ENCODE measurements at places on chromosomes 4 and X. TPM values are rescaled to one million over a fixed set of nuclear protein-coding genes. Genes with fewer than 3 reads are reported as not detected.

GRCh38 chrX:50609796-50610195, 139.2 kb upstream of the DGKK start:
- DNase-seq, result no peak

- no peak for DNase-seq
Measured at GRCh38 chr4:81565142-81565870, 93.6 kb upstream of the RASGEF1B start.

GRCh38 chr4:72463724-72464123, 105.3 kb downstream of the ADAMTS3 start:
- DNase-seq, result no peak

DNA sequence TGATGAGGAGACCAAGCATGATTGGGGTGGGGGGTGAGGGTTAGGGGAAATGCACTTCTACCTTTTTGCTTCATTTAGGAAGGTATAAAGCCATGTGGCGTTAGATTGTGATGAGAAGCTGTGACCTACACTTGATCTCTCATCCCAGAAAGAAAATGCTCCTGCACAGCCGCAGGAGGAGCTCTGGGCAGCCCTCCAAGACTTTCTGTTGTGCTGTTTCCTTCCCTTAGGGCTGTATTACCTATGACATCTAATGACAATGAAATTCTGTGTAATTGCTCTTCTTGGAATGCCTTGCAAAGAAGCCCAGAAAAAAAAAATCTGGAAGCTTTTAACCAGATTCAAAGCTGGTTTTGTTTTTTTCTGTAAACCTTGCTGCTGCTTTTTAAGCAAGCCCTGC, 13.4 kb downstream of the PRPS2 start:
- DNase-seq, result no peak

- peak; percentile 46 for DNase-seq
Measured at GRCh38 chr4:10456595-10457254, 501 bp downstream of the ZNF518B start.

GRCh38 chr4:32427566-32427965, 1707.4 kb downstream of the PCDH7 start:
- DNase-seq, result no peak

DNA sequence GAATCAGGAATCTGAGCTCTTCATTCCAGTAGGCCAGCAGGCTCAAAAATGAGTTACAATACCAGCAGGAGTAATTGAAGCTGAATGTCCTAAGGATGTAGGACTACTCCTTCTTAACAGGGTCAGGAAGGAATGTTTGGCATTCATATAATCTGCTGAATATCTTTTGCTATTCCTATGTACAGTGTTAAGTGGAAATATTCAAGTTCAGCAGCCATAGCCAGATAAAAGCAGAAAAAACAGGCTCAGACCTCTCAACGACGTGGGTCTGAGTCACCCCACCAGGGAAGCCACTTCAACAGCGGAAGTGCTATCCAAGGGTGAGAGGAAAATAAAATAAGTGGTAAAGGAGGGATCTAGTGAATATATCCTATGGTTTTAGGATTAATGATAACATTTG, 577.0 kb downstream of the SPOCK3 start:
- DNase-seq, result no peak

- DNase-seq, result no peak
Measured at GRCh38 chr4:80074069-80074468, 1.0 kb upstream of the ANTXR2 start.

DNA sequence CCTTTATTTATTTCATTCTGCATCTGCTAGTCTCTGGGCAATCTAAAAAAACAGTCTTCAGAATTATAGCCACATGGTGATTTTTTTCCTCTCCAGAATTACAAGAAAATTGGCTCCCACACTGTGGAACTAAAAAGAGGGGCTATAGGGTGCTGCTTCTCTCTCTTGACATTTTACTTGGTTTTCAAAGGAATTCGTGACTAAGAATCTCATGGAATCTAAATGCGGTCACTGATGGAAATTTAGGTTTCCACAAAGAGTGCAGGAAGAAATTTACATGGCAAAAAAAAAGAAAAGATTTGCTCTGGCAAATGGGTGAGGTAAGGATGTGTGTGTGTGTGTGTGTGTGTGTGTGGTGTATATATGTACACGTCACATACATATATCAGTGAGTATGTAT, 10.2 kb downstream of the ATXN3L start:
- no peak for DNase-seq

- DNase-seq, result no peak
Measured at GRCh38 chr4:40681600-40681999, 51.9 kb upstream of the RBM47 start.

DNA sequence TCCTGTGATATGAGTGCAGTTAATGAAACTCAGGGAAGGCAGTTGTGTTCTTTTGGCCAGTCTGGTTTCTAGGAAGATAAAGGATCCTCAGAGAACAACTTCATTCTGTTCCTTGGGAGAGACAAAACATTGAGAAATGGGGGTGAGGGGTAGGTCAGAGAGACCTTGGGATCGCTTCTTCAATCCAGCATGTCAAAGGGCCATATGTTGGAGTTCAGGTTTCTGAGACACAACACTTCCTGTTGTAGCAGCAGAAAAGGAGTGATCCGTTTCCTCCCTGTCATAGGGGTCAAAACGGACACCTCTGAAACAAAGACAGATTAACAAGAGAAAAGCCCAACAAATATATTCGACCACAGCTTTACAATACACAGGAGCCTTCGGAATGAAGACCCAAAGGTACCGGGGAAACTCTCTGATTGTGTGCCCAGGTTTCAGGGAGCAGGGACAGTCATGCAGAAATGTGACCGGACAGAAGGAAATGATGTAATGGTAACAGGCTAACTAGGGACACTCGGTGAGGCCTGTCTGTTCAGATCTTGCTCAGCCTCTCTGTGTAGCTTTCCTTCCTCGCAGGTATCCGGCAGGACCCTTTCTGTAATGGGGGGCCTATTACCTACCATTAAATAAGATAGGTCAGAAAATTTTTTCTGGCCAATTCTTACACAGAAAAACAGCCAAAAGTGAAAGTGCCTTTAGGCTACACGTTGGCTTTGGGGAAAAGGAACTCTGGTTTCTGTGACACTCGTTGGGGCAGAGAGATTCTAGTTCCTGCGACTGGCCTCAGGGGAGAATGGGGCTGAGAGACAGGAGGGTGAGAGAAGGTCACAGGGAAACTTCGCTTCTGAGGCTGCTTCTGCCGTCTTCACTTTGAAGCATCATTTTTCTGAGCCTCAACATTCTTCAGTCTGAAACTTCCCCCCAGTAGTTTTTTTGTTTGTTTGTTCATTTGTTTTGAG, 103.3 kb upstream of the TLR3 start:
- no peak for DNase-seq

- DNase-seq, result no peak
Measured at GRCh38 chrX:18617407-18617750, 54.5 kb downstream of the RS1 start.

- no peak for DNase-seq
Measured at GRCh38 chr4:95693594-95693993, 144.8 kb upstream of the UNC5C start.

DNA sequence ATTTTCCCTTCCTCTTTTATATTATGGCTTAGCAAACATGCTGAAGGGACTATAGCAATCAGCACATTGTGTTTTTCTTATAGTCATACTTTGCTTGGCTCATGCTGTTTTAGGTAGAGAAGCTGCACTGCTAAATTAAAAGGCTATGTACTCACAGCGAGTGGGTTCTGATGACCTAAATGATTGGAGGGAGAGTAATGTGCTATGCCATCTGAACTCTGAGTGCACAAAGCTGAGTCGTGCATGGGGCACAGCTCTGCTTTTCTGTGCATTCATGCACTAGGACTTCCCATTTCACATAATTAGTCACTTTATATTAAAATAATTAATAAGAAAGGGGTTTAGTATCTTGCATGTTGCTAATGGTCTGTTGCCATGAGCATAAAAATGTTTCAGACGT, 132.7 kb upstream of the ADGRL3 start:
- DNase-seq, result no peak

DNA sequence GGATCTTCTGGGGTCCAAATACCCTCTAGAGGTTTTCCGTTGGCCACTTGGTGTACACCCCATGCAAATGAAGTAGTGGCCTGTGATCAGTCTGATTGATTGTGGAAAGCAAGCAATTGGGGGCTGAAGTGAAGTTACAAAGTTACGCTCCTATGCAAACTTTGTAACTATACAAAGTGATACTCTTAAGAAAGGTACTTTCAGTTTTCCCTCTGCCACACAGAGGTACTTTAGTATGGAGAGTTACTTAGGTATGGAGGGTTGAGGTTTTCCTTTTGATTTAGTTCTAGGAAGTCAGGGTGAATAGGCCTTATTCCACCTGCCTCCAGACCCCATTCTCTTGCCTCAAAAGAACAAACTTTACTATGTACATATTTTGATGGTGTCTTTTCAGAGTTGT, 28.7 kb downstream of the STAG2 start:
- DNase-seq, result no peak

DNA sequence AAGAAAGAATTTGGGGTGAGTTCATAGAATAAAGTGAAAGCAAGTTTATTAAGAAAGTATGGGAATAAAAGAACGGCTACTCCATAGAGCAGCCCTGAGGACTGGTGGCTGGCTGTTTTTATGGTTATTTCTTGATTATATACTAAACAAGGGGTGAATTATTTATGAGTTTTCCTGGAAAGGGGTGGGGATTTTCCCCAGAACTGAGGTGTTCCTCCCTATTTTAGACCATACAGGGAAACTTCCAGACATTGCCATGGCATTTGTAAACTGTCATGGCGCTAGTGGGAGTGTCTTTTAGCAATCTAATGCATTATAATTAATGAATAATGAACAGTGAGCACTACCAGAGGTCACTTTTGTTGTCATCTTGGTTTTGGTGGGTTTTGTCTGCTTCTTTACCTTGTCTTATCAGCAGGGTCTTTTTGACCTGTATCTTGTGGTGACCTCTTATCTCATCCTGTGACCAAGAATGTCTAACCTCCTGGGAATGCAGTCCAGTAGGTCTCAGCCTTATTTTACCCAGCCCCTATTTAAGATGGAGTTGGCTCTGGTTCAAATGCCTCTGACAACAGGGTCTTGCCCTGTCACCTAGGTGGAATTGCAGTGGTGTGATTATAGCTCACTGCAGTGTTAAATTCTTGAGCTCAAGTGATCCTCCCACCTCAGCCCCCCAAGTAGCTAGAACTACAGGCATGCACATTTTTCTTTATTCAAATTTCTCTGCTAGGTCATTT, 27.1 kb downstream of the RAPGEF2 start:
- DNase-seq, result no peak

The CYP4V2 gene
- total RNA-seq, result 21.0 TPM

The SPOCK3 gene
- total RNA-seq, result 4.6 TPM

The CFP gene
- 23.7 TPM for total RNA-seq

The SAGE1 gene
- 0.81 TPM for total RNA-seq

The C4orf50 gene
- under 0.01 TPM for total RNA-seq

The PARM1 gene
- under 0.01 TPM for total RNA-seq

The MAGEA10 gene
- not detected for total RNA-seq

The TBC1D1 gene
- 75.4 TPM for total RNA-seq

The TBC1D9 gene
- 0.54 TPM for total RNA-seq

The TECRL gene
- not detected for total RNA-seq

The FAM156B gene
- 12.7 TPM for total RNA-seq

All from hematopoietic multipotent progenitor cell (in vitro differentiated cells).